ENCODE measurements at places on chromosomes 5 and 9. TPM values are rescaled to one million over a fixed set of nuclear protein-coding genes. Genes with fewer than 3 reads are reported as not detected.
A peak's percentile ranks its signal among the peaks of the same experiment; 100 is the strongest.

MAPKAP1 gene
- 71.5 TPM for total RNA-seq

C5orf46 gene
- total RNA-seq: not detected

MZB1 gene
- 7.8 TPM for total RNA-seq

ACOT12 gene
- total RNA-seq: not detected

VCAN gene
- total RNA-seq: 133 TPM

PCDHB5 gene
- 1.8 TPM for total RNA-seq

GRCh38 chr9:121774715-121775613, 123.5 kb downstream of the DAB2IP start:
- peak; percentile 41 for DNase-seq

- peak; percentile 47 for DNase-seq
These were observed 2.4 kb downstream of the EGR1 start for GRCh38 chr5:138467711-138468132.

DNA sequence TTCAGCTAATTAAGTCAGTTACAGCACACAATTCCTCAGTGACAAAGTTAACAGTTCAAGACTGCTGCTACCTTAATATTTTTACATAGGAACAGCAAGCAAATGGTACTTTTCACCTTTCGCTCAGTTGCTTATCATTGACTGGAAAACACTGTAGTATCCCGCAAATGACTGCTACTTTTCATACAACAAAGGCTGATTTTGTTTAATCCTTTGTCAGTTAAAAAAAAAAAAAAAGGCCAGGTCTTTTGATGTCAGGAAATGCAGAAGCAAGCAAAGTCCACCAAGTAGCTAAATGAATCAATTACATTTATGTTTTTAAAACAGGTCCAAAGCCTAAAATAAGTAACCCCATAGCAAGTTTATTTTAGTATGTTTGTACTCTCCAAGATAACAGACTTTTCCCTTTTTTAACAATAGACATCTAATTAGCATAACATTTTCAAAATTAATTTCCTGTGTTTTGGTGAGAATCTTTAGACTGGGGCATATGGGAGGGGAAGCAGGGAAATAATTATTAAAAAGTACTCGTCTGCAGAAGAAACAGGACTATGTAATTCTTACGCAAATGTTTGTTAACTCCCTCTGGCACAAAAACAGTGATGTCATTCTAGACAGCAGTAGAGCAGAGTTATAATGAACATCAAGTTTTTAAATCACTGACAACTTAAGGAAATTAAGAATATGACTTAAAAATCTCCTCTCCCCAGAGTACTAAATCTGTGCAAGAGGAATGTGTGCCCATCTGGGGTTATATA, 9.6 kb downstream of the PFDN1 start:
- no peak for DNase-seq

DNA sequence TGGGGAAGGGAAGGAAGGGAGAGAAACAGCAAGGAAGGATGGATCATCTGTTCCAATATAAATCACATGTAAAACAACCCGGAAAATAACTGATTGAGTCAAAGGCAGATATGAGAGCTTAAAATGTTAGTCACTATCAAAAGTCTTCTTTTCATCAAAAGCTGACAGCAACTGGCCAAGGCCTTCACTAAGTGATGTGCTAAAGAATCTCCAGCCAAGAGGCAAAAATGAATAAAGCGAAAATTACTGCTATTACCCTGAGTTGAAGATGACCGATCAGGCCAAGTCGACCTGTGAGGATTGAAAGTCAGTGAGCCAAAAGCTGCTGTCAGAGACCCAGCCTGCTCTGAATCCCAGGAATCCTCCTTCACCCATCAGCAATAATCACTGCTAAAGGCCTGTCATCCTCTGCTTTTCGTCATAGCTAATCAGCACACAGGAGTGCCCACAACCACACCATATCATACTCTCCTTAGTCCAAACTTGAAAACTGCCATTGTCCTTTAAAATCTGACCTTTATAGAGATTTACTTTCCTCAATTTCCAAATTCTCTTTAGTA, 736.9 kb downstream of the TLE1 start:
- no peak for DNase-seq

- no peak for DNase-seq
These were observed 3.7 kb downstream of the ACTL7B start for GRCh38 chr9:108852079-108852478.

DNA sequence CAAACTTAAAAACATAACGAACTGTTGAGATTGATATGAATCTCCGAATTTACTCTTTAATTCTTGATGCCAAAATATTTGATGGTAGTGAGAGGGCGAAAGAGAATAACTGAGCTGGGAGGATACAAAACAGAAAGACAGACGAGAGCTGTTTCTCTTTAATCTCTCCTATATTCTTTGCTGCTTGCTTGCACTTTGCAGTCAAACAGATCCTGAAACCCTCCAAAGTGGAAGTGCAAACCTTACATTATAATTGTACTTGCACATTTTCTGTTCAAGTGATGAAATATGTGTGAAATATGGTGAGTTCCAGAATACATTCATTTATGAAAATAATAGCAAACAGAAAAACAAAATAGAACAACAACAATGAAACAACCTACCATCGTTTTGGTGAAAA, 63.8 kb downstream of the PAM start:
- DNase-seq: no peak

GRCh38 chr9:86054695-86055094, 44.7 kb downstream of the GOLM1 start:
- no peak for DNase-seq

GRCh38 chr9:5466766-5467165, 16.4 kb downstream of the CD274 start:
- no peak for DNase-seq

DNA sequence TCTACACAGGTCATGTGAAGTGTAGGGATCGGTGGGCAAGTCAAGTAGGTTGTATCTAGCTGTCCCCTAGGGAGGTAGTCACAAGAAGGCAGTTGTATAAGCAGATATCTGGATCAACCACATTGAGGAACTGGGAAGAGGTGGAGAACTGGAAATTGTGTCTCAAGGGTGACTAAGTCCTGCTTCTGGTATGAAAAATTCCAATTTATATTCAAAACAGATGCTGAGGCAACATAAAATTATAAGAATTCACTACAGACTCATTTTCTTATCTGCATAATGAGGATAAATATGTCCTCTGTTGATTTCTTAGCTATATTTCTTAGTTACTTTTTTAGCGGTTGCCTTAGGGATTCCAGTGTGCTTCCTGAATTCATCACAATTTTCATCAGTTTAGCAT, 46.8 kb downstream of the GALNT12 start:
- no peak for DNase-seq

DNA sequence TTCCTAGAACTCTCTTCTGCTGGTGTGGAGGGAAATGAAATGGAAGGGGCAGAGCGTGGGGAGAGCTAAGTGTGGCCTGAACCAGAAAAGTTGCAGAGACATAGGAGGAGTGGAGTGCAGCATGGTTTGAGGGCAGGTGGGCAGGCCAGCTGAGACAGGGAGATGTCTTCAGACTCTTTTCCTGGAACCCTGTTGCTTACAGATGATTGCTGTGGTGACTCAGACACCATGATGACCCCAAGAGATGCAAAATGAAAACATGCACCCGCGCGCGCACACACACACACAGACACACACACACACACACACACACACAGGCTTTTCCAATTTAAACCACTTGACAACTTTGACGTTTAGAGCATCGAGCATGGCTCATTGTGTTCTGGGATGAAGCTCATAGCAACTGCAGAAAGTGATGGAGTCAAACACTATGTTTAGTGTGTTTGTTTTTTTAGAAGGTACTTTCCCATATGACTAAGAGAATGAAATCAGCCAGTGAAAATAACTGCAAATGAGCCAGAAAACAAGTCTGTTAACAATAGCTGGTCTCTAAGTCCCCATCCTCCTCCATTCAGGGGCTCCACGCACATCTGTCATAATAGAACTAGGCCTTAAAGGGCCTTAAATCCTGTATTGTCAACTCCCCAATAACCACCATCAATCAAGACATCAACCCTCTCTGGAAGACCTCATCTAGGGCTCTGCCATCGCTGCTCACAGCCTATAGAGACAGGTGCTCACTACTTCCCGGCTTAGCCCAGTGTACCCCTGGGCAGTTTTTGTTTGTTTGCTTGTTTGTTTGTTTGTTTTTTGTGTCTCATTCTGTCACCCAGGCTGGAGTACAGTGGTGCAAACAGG, 9.6 kb downstream of the TMOD1 start:
- no peak for DNase-seq

DNA sequence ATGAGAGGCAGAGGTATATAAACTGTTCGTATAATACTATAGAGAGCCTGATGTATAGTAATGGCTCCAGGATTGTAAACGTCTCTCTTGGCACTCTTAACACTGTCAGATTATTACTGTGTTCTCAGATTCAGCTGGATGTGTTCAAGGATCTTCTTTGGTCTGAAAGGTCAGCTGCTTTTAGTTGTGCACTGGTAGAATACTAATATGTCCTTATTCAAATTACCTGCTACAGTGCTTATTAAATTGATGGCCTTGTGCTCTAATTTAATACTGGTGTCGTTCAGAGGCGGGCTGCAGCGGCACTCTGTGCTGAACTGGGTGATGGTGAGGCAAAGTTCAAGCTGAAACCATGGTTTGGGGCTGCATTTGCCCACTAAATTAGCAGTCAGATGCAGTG, 216.7 kb upstream of the ARRDC3 start:
- DNase-seq: no peak

DNA sequence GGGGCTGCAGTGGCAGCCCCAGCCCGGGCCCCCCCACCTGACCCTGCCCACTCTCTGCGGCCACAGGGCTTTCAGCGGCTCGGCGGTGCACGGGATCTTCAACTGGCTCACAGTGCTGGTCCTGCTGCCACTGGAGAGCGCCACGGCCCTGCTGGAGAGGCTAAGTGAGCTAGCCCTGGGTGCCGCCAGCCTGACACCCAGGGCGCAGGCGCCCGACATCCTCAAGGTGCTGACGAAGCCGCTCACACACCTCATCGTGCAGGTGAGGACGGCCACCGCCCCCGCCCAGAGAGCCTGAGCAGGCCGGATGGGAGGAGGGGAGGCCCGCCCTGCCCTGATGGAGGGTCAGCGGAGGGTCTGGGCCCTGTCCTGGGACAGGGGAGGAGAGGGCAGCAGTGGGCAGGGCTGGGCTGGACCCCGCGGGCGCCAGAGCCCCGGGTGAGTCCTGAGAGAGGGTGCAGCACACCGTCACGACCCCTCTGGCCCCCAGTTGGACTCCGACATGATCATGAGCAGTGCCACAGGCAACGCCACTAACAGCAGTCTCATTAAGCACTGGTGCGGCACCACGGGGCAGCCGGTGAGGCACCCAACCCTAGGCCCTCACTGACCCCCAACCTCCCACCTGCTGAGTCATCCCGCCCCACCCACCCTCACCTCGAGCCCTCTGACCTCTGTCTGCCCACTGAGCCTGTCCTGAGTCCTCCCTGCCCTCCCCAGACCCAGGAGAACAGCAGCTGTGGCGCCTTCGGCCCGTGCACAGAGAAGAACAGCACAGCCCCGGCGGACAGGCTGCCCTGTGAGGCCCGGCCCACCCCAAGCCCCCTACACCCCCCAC, 2.7 kb downstream of the SLC34A3 start:
- no peak for DNase-seq

DNA sequence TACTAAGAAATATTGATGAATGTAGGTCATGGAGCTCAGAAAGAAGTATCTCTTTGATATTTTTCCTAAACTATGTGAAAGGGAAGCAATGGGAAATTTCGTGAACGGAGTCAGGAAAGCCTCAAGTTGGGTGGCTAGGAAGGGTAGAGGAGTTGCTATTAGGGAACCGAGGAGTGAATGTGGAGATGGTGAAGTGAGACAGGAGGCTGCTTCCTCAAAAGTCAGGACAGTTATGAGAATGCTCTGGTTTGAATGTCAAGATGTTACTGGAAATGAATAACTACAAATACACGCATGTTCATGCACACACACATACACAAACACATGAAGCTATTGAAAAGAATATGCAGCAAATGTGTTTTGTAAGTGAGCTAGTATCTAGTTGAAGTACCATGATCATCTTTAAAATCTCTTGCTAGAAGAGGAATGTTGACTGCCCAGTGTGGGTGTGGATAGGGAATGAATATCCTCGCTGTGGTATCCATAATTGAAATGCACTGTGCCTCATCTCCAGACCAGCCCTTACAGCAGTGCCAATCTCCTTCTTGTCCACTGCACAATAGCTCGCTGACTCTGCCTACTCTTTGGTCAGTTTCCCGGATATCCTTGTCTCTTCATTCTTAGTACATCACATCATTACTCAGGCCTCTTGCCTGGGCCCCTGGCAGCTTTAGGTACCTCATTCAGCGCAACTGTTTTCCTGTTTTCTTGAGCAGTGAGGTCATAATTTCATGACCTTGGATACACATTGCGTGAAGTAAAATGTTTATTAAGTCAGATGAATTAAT, 21.9 kb upstream of the PDCD1LG2 start:
- no peak for DNase-seq

DNA sequence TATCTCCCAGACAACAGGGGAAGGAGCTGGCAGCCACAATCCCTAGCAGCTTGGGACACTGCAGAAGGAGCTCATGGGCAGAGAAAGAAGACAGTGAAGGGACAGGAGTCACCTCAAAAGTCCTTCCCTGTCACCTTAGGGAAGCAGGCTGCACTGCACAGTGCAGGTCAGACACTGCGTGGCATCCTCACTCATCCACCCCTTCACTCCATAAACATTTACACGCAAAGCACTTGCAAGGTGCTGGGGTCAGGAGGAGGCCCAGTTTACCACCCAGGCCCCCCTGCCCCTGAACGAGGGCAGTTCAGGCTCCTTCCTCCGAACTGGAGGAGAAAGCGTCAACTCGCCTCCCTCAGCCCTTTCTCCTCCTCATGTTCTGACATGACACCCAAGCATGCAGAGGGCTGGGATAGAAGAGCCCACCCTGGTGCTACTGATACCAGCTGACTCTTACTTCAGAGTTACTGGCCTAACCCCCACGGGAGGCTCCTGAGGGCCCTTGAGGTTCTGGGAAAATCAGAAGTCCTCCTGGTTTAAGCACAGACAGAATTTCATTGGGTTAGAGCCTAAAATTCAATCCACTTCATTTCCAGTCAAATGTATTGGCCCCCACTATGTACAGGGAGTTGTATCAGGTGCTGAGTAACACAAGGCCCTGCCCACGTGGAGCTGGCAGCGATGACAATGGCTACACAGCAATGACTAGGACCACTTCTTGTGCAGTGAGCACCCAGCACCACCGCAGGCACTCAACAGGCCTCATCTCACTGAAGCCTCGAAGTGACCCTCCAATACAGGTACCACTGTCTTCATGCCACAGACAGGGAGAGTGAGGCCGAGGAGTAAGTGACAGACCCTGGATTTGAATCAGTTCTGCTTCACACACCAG, 70.4 kb downstream of the RAPGEF1 start:
- no peak for DNase-seq

DNA sequence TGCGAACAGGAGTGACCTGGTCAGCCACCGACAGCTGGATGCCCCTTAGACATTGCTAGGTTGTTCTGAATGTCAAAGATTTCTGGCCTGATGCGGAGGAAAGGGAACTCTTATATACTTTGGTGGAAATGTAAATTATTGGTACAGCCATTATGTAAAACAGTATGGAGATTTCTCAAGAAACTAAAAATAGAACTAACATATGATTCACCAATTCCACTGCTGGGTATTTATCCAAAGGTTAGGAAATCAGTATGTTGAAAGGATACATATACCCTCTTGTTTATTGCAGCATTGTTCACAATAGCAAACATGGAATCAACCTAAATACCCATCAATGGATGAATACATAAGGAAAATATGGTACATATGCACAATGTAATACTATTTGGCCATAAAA, 31.8 kb downstream of the DMRT3 start:
- no peak for DNase-seq

- DNase-seq: no peak
These were observed 526.1 kb upstream of the CDH18 start for GRCh38 chr5:20514145-20514544.
